Cardiac septum (tissue), 1 donor: ENCODE measurements at places on chromosomes 11 and 22. TPM values are rescaled to one million over a fixed set of nuclear protein-coding genes. Genes with fewer than 3 reads are reported as not detected.

DNA sequence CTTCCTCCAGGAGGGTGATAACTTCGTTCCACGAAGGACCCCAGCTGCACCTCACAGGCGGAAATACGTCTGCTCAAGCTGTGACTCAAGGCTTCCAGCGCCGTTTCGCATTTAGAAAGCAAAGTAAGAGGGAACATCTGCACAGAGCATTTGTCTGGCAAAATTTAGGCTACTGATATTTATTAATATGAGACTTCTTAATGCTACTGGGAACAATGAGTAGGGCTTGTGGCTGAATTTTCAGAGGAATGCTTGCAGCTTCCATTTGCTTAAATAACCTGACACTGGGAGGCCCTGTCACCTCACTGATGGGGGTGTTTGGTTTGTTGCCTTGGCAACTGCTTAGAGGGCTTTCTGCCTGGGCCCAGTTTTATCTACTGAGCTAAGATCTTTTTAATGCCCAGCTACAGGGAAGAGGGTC lies 14.7 kb upstream of the ST14 start:
- DNase-seq, result no peak

DNA sequence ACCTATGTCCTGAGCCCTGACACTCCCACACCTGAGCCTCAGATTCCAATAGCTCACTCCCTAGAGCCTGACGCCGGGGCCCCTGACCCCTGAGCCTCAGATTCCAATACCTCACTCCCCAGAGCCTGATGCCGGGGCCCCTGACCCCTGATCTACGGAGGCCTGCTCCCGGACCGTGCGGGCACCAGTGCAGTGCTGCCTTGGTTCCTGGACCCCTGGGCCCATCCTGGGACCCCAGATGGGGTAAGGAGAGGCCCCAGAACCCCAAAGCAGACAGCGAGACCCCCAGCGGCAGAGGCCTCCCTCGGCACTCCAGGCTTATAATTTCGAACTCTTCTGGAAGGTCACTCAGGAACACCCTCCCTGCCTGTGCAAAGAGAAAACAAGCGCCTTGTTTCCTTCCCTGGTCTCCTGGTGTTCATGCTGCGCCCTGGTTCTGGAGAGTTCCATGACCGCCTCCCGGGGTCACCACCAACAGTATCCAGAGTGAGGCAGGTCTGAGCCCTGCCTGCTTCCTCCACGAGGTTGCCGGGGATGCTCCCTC lies 7.5 kb downstream of the SUSD2 start:
- no peak for DNase-seq

DNA sequence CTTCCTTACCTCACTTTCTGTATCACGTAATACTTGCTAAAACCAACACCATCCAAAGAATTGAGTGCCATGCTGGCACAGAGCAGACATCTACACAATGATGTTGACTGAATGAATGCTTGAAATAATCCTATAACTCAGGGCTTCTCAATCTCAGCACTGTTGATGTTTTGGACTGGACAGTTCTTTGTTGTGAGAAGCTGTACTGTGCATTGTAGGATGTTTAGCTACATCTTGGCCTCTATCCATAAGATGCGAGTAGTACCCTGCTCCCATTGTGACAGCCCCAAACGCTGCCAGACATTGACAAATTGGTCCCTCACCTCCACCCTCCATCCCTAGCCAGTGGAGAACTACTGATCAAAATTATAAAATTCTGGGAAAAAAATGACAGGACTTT lies 153.4 kb downstream of the NAV2 start:
- no peak for DNase-seq

DNA sequence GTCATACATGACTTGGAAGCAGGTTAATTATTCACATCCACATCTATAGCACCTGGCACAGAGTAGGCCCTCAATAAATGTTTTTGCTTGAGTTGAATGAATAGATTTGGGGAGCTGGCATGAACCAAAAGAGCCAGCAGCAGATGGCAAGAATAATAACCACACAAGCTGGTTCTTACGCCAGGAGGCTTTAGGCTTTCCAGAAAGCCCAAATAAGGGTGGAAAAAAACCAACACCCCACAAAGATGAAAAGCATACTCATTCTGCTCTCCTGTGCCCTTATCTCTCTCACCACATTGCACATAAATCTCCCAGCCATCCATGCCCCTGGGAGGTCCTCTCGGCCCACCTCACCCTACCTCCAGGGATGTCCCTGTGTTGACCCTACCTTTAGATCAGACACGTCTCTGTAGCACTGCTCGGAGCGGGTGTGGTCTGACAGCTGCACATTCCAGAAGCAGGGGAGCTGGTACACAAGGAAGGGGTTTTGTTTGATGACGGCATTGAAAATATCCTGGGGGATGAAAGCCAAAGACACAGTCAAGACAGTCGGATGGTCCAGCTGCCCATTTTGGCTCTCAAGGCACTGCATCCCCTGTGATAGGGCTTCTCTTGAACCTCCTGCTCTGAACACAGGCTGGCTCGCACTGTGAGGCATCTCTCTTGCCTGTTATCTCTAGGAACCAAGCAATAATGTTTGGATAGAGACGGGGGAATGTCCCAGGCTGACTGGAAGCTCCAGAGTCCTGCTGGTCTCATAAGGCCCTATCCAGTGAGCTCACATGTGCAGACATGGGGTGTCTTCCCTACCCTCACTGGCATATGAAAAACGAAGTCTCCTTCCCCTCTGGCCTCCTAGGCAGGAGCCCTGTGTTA lies 323.6 kb upstream of the SYN3 start:
- DNase-seq, result no peak

DNA sequence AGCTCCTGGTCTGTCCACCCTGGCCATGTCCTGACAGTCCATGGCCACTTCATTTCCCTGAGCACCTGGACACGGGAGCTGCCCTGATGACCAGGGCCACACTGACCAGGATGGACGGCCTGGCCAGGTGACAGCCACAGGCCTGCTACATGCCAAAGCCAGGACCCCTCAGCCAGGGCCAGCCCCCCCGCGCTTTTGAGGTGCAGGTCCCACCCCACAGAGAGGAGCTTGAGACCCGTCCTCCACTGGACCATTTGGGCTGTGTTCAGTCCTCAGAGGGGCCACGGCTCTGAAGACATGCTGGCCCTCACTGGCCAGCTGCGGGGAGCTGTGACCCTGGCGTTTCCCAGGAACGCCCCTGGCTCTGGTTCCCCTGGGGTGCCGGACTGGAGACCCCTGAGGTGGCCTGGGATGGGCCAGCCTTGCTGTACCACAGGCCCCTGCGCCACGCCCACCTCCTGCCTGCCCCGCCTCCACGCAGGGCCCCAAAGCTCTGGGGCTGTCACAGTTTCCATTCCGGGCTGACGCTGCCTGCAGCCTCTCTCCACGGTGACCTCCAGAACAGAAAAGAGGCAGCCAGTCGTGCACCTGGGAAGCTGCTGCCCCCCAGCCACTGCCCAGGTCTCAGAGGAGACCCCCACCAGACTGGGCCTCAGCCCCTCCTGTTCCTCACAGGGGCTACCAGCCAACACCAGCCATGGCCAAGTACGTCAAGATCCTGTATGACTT lies 18.2 kb downstream of the EPS8L2 start:
- DNase-seq, result no peak

- DNase-seq, result no peak
These were observed 40.0 kb upstream of the SEPTIN5 start for GRCh38 chr22:19674129-19674928.

DNA sequence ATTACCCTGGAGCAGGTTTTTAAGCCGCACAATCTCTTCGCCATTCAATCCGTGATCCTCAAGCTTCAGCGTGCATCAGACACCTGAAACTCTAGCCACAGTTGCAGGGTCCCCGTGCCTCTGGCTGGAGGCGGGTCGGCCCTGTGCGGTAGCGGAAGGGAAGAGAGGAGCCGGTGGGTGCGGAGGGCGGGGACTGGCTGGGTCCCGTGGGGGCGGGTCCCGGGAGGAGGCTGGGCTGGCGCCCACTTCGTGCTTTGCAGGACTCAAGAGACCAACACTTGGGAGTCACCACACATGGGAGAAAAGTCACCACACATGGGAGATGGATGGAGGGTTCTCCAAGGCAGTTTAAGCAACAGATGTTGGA lies 772 bp downstream of the C22orf15 start:
- no peak for DNase-seq

GRCh38 chr11:134261626-134262488 lies 8.5 kb downstream of the ACAD8 start:
- no peak for DNase-seq

LTO1 gene
- total RNA-seq, result 11.8 TPM

ST14 gene
- total RNA-seq, result 0.65 TPM

OR51I1 gene
- total RNA-seq, result not detected
